Mesothelial cell of epicardium (in vitro differentiated cells): ENCODE measurements at places on chromosomes 6 and 20.

DNA sequence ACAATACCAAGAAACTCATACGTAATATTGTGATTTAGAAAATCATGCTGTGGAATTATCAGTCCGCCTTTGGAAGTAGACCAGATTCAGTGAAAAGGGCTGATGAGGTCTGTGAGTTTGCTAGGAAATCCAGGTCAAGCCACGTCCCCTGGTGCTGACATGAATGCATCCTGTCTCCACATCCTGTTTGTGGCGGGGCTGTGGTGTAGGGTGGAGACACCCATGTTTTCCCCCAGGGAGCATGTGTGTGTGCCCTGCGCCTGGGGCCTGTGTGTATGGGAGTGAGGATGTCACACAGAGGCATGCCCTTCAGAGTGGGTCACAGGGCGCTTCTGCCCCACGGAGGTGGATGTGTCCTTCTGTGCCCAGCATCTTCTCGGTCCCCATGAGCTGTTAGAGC is 109.1 kb downstream of the SASH1 start:
- no peak for DNase-seq

- DNase-seq, result peak; percentile 43
These were observed 34.1 kb upstream of the HLA-DQB1 start for GRCh38 chr6:32700391-32701040.

GRCh38 chr6:168218785-168219566 is 100.6 kb downstream of the DACT2 start:
- DNase-seq, result no peak

DNA sequence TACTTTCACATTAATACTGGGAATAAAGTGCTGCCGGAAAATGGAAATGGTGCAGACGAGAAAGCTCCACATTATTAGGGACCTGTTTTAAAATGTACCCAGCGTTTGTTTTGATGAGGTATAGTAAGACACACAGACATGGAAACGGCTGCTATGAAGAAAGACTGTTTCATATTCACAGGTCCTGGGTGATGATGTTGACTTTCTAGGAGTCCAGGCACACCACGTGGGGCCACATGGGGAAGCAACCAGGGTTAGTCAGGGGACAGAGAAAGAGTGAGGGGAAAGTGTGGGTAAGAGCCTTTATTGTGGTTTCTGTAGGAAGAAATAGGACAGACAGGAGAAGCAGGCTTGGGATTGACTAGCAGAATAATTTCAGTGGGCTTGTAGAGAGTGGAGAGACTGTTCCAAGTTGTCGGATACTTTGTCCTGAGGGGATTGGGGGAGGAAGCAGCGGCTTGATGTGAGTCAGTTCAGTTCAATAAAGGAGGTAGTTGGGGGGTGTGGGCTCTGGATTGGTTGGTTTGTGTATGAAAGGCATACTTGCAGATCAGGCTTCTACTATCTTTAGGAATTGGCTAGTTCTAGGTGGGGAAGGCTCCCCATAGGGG is 112.0 kb upstream of the MCHR2 start:
- DNase-seq, result no peak

DNA sequence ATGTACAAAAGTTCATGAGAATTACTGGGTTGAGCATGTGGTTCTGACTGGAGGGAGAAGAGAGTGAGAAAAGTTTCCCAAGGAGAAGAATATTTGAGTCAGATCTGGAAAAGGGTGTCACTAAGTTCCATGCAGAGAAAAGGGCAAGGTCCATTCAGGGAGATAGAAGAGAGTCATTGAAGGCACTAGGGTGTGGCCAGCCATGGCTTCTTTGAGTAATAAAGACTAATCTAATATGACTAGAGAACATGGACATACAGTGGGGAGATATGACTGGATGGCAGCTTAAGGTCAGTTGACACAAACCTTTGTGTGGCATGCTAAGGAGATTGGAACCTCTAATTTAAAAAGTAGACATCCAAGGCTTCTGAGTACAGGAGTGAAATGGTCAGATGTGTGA is 10.7 kb upstream of the SLC17A4 start:
- DNase-seq, result no peak

GRCh38 chr6:144480473-144480872 is 195.3 kb downstream of the UTRN start:
- no peak for DNase-seq

DNA sequence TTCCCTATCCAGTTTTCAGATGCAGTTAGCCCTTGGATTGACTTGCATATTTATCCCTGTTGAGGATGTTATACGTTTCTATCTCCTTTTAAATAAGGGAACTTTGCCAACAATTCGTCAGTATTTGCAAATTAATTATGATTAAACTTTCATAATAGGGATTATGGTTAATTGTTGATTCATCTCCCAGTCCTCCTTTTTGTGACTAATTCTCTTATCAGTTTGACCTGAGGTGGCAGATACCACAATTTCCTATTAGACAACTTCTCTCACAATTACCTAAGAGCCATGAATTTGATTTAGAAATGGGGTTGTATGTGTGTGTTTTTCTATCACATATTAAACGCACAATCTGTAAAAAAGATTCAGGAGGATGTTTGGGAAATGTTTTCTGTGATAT is 172.9 kb downstream of the LAMA2 start:
- no peak for DNase-seq

DNA sequence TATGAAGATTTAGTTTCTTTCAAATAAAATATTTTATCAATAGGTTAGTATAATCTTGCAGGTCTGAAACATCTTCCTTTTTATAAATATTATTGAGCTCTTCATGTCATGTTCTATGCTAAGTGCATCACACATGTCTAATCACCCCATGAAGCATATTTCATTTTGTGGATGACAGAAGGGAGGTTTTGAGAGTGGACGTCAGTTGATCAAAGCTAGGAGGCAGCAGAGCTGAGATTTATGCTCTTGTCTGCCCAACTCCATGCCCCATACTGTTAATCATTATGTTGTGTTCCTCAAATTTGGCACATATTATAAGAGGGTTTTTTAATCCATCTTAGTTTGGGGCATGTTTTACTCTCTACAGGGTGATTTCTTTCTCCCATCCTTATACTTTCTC is 22.7 kb downstream of the DSE start:
- DNase-seq, result no peak
